EH (cell line): ENCODE measurements at places on chromosomes 7 and 10.

DNA sequence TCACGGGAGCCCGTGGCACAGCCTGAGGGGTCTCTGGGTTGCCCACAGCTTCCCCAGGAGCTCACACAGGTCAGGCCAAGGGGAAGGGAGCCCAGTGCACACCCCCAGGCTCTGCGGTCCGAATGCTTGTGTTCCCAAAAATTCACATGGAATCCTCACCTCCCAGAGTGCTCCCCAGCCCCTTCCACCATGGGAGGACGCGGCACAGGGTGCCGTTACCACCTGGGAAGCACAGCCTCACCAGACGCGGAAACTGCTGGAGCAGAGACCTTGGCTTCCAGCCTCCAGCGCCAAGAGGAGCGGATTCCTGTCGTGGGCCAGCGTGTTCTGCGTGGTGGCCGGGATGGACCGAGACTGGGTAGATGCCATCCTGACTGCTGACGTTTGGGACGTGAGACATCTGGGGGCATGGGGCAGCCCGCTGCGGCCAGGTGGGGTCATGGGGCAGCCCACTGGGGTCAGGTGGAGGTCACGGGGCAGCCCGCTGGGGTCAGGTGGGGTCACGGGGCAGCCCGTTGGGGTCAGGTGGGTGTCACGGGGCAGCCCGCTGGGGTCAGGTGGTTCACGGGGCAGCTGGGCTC is 149.4 kb downstream of the WDR37 start:
- no peak for DNase-seq

- DNase-seq = peak; percentile 63
These were observed 72.0 kb upstream of the KAT6B start for GRCh38 chr10:74754381-74754821.

- no peak for DNase-seq
These were observed 99.9 kb upstream of the IKZF1 start for GRCh38 chr7:50204581-50204980.

- peak; percentile 68 for DNase-seq
These were observed 36.9 kb upstream of the AGR2 start for GRCh38 chr7:16841681-16842080.

- no peak for DNase-seq
These were observed 10.4 kb downstream of the NUB1 start for GRCh38 chr7:151351967-151352366.

GRCh38 chr10:86162696-86163400 is 203.7 kb downstream of the GRID1 start:
- DNase-seq = no peak

DNA sequence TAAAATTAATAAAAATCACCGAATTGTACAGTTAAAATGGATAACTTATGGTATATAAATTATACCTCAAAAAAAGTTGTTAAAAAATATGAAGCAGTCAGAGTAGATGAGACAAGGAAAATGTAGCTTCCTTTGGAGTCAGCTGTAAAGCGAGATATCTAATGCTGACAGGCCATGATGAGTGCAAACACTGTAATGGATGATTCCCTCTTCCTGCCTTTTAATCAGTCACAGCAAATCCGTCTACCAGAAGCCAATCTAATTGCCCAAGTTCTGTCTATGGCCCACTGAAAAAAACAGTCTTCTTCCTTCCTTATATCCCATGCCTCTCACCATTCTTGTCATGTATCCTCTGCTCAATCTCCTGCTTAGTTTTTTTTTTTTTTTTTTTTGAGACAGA is 59.9 kb upstream of the DNAJB12 start:
- no peak for DNase-seq

DNA sequence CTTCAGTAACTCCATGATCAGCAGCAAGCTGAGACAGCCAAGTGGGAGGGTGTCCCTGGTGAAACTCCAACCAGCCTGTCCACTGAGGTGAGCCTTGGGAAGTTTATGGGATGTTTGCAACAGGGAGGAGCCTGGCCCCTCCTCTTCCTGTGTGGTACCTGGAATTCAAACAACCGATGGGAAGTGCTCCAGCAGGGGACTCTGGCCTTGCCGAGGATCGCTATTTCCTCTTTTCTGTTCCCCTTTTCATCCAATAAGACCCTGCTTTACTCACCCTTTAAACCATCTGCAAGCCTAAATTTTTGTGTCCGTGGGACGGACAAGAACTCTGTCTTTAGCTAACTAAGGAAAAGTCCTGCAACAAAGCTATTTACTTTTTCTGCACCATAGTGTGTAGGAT is 491.1 kb upstream of the ZMIZ1 start:
- no peak for DNase-seq
